Memory B cell (primary cell): ENCODE measurements at places on chromosomes 7 and 10.

- no peak for DNase-seq
Observed at GRCh38 chr10:69837261-69837660, 35.6 kb downstream of the COL13A1 start.

- no peak for DNase-seq
Observed at GRCh38 chr7:115748123-115748738, 282.3 kb downstream of the TFEC start.

DNA sequence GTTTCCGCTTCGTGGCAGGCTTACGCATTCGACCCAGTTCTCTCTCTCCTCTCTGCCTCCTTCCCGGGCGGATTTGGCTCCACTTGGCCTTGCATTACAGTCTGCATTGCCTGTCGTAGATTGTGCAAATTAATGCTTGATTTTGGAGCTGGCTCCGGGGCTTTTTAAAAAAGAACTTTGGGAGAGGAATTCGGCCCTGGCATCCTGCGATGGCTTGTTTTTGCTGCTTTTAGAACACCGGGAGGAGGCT, 767 bp downstream of the EIF4EBP2 start:
- no peak for DNase-seq

GRCh38 chr10:63382066-63382465, 83.7 kb downstream of the JMJD1C start:
- DNase-seq: no peak

DNA sequence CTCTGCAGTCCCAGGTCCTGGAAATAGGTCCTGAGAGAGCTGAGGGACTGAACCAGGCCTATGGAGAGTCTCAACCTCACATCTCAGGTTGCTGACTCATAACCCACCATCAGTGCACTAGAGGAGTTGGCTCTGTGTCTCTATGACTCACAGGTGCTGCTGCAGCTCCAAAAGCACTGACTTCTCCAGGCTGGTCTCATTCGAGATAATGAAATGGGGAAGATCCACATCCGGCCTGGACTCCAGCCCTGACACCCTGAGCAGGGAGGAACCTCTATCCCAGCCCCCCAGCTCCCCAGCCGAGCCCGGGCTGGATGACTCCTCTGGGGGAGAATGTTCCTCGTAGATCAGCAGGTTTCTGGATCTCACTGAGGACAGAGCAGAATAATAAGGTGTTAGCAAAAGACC, 35.5 kb upstream of the DGKI start:
- DNase-seq: no peak

- DNase-seq: no peak
Observed at GRCh38 chr10:34018129-34018528, 683.7 kb upstream of the NRP1 start.

DNA sequence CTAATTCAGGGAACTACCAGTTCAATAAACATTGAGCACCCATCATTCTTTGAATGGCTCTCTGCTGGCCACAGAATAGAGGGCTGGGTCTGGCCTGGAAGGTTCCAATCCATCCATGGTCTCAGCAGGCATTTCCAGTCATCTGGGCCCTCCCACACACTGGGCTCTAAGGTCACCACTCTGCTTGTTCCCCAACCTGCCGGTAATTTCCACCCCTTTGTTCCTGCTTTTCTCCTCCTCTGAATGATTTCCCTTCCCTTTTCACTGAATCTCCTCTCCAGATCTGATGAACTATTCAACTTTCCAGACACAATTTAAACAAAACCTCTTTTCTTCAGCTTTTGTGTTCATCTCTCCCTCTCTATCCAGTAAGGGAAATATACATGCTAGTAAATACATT, 2.6 kb downstream of the BZW2 start:
- no peak for DNase-seq

- DNase-seq: no peak
Observed at GRCh38 chr7:91656541-91657482, 223.7 kb downstream of the MTERF1 start.

DNA sequence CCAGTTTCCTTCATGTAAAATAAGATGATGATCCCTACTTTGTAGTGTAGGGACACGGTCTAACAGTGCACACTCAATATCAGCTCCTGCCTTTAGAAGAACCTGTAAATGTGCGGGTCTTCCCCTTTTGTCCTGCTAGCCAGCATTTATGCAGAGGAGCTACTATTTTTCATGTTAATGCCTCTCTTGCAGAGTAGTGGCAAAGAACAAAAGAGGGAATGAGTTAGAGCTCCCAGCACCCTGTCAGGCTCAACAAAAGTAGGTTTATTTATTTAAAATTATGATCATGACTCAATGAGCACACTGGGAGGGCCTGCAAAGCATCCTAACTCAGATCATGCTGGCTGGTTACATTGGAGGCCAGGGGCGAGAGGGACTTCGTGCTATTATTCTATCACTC, 414.5 kb upstream of the COBL start:
- DNase-seq: no peak

DNA sequence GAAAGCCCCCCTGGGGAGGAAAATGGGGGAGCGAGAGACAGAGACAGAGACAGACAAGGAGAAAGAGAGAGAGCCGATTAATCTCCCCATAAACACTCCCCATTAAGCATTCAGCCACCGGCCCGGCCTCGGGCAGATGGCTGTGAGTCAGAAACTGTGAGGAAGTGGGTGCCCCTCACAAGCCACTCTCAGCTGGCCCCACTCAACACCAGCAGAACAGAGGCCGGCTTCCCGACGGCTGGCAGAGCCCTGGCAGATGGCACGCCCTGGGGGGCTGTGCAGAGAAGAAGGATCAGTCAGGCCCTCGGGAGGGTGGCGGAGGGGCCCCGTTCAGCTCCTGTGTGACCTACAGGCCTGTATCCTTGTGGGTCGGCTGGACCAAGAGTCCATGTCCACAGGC, 41.2 kb downstream of the CAMK2B start:
- DNase-seq: no peak

GRCh38 chr10:59087486-59087885, 89.0 kb upstream of the PHYHIPL start:
- no peak for DNase-seq

GRCh38 chr10:90288391-90288933, 569.4 kb downstream of the HTR7 start:
- DNase-seq: no peak

DNA sequence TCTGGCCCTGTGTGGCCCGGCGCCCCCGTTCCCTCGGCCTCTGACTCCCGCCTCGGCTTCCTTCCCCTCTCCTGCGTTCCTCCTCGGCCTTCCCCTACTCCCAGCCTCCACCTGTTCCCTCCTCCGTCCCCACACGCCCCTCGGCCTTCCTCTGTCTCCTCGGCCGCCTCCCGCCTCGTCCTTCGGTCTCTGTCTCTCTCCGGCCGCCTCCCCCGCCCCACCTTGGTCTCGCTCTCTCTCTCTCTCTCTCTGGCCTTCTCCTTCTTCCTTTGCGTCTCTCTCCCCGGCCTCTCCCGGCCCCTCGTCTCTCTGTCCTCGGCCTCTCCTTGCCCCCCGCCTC, 588 bp downstream of the GET4 start:
- DNase-seq: no peak

DNA sequence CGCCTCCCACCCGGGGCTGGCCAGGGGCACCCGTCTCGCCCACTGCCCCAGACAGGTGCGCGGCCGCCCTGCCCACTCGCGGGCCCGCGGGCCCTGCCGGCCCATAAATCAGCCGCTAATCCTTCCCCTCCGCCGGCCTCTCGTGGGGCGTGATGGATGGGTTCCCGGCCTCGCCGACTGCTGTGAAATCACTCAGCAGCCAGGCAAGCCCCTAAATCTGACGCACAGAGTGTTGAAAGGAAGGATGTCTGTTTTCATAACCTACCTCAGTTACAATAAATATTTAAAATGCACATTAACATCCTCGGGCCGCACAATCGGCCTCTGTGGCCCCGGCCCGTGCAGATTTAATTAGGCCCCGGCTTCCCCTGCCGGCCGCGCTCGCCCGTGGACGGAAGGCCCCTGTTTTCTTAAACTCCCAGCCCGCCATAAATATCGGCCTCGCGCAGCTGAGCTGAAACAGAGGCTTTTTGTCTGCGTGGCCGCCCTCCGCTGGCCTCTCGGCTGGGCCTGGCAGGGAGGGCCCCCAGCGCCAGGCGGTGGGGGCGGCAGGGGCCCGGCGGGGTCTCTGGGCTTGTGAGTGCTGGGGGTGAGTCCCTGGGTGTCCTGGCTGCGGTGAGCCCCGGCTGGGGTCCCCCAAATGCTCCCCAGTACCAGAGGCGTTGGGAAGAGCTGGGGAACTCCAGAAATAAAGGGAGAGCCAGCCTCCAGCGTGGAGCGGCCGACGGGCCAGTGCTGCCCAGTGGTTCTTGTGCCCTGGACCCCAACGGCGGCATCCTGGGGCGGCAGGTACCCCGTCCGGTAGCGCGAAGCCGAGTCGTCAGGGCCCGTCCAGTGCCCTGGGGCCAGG, 90.7 kb downstream of the UNCX start:
- no peak for DNase-seq

- DNase-seq: no peak
Observed at GRCh38 chr7:19392246-19392645, 247.0 kb upstream of the FERD3L start.

GRCh38 chr10:127921753-127922145, 14.8 kb downstream of the PTPRE start:
- no peak for DNase-seq

GRCh38 chr10:7874864-7875263, 56.6 kb downstream of the TAF3 start:
- no peak for DNase-seq

DNA sequence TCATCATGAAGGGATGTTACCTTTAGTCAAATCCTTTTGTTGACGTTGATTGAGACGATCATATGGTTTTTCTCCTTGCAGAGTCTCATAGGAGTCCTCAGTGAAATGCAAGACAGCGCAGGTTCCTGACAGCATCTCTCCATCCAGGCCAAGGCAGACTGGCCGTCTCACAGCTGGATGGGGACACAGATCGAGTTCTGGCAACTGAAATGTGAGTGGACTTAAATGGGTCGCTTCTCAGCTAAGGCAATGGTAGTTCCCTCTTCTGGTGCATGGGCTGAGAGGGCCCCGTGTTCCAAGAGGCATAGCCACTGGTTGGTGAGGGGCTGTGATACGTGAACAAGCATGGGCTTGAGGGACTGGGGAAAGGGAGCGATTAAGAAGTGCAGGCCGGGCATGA, 99.3 kb upstream of the CPXM2 start:
- no peak for DNase-seq

DNA sequence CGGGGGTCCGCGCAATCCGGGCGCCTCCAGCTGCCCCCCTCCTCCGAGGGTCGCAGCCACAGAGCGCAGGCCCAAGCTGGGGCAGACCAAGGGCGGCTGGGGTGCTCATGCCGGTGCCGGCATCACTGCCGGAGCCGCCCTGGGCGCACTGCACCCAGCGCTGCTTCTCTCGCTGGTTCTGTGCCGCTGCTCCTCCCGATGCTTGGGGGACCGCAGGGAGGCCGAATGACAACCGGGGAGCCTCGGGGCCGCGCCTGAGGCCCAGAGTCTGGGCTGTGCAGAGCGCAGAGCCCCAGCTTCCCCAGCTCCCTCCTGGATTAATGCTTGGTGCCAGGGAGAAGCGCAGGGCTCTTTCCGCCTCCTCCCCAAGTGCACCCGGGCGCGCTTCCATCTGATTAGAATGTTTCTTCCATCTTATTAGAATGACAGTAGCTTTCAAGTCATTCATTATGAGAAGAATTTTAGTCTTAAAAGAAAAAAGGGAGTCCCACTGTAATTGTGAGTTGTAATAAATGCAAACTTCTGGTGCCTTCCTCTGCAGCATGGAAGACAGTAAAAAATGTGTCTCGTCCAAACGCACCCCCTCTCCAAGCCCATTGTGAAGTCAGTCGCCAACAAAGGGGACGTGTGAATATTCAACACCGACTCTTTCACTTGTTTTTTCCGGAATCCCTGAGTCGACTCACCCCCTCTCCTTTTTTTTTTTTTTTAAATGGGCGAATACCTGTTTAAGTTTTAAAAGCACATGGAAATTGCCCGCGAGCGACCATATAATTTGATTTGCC, 19.5 kb upstream of the PTF1A start:
- DNase-seq: no peak

DNA sequence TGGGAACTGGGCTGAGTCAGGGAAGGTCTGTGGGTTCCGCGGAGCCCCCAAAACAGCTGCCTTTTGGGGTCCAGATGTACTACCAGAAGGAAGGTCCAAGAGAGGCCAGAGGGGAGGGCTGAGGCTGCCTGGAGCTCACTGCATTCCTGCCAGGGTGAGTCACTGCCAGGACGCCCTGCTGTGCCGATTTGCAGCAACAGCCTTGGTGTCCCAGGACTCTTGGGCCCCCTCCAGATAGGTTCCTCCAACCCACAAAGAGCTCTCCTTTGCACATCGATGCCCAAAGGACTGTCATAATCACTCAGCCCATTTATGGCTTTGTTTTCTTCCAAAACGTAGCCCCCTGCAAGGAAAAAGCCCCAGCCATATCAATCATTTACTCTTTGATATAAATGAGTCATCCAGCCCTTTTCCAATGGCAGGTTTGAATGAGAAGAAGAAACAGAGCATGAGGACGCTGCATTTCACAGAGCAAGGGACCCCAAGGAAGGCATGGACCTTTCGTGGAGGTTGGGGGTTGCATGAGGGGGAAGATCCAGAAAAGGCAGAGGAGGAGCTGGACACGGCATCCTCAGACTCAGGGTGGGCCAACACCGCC, 32.2 kb upstream of the COL13A1 start:
- no peak for DNase-seq

- no peak for DNase-seq
Observed at GRCh38 chr7:100215895-100216294, 3.9 kb upstream of the PVRIG start.

- DNase-seq: no peak
Observed at GRCh38 chr10:94680544-94680943, 3.0 kb upstream of the CYP2C18 start.

- no peak for DNase-seq
Observed at GRCh38 chr10:97040706-97041105, 145.1 kb downstream of the SLIT1 start.

GRCh38 chr7:50792342-50793119, 9.8 kb upstream of the GRB10 start:
- no peak for DNase-seq

DNA sequence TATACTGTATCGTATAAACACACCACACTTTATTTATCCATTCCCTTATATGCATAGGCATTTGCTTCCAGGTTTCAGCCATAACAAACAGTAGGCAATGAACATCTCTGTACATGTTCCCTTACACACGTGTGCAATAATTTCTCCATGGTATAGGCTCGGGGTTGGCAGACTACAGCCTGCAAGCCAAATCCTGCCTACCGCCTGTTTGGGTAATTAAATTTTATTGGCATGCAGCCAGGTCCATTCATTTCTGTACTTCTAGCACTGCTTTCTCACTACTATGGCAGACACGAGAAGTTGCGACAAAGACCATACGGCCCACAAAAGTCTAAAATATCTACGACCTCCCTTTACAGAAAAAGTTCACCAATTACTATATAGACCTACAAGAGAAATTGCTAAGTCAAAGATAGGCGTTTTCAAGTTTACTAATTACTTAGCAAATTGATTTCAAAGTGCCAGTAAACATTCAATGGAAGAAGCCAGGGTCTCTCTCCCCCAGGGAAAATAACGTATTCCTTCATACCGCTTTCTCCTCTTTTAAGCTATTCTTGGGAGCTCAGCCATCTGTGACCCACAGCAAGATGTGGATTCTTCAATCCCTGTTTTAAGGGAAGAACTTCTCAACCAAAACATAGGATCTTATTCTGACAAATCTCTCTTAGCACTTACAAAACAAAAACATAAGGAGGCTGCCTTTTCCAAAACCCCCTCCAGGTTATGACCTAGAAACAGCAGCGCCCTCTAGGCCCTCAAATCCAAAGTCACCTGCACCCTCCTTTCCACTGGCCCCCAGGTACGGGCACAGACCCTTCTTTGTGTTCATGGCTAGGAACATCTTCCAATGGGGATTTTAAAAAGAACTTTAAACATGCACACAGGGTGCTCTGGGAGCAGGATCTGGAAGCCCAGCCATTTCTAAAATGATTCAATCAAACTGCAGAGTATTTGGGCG, 100.5 kb downstream of the FGFR2 start:
- no peak for DNase-seq

- no peak for DNase-seq
Observed at GRCh38 chr7:44388089-44388970, 62.9 kb upstream of the CAMK2B start.
